ENCODE measurements at places on chromosomes 7 and 10.

- no peak for DNase-seq
Measured at GRCh38 chr7:10793995-10794775, 179.5 kb upstream of the PHF14 start.

- DNase-seq, result no peak
Measured at GRCh38 chr10:7111561-7111960, 299.3 kb downstream of the SFMBT2 start.

DNA sequence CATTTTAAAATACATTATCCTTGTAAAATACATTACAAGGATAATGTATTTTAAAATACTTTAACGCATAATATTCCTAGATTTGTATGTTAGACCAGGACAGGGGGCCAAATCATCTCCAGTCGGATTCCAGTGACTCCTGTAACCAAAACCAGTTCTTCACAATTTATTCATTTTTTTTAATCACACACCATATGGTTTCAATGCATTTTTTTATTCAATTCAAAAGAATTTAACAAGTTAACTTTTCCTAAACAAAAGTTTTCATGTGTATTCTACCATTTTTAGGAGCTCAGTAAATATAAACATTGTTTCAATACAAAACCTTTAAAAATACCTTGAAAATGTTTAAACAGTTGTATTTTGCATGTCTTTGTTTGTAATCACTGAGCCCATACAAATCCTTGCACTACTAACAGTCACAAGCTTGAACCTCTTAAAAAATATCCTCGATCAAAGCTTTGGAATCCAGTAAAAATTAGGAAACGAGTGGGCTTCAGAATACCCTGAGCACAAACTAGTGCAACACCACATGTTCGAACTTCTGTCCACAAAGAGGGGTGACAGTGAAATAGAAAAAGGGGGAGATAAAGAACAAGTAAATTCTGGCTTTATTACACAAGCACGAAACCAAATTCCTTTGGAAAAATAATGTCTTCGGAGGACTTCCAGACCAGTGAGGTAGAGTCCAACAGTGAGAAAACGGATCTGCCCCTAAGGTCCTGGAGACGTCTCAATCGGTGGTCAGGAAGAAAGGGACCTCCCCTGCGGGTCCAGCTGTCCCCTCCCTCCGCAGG lies 1.6 kb downstream of the CCDC71L start:
- no peak for DNase-seq

DNA sequence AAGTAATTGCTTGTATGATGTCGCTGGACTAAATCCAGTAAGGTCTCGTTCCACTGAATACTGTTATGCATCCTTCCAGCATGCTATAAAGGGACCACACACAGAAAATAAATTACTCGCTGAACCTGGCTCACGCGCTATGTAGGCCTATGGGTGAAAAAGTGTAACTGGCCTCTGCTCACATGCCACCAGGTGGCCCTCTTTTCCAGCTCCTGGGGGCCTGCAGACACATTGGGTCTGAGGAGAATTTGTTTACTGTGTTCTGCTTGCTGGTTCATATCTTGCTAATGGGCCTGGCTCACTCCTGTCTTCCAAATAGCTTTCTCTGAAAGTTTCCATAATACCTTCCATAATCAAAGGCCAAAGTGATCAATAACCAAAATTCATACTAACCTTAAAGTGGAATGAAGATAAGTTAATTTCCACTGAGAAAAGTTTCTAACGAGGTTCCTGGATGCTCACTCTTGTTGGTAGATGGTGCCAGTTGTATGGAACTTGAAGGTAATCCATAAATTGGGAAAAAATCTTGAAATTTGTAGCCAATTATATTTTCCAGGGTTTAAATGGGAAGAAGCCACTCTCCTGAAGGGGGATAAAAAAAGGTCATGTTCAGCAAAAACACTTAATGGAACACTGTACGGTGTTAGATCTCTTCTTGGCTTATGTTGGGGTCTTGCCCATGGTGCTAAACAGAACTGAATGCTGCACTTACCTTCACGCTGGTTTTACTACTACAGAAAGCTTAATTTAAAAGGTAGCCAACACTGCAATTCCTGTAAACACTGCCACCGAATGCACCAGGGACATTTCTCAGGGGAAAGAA lies 27.0 kb upstream of the ZPBP start:
- peak; percentile 60 for DNase-seq

- no peak for DNase-seq
Measured at GRCh38 chr7:94311515-94311914, 83.2 kb upstream of the COL1A2 start.

- DNase-seq, result no peak
Measured at GRCh38 chr10:127715782-127716378, 21.1 kb upstream of the FOXI2 start.

GRCh38 chr10:114678820-114679219 lies 20.7 kb upstream of the ABLIM1 start:
- no peak for DNase-seq

- DNase-seq, result no peak
Measured at GRCh38 chr7:89989454-89989853, 164.8 kb upstream of the STEAP1 start.

DNA sequence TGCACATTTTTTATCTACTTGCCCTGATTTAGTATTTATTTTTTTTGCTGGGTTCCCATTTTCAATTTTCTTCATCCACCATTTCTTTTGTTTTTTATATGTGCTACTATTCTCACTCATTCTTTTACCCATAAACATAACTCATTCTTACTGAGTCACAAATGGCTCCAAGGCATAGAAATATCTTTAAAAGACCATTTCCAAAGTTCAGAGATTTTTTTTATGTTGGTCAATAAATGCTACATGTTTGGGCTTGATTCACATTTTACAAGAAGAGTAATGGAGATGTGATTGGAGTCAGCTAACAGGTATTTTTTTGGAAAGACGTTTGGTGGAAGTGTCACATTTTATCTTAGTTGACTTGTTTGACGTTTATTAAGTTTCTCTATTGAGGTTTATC lies 1303.2 kb upstream of the LRRTM3 start:
- no peak for DNase-seq

DNA sequence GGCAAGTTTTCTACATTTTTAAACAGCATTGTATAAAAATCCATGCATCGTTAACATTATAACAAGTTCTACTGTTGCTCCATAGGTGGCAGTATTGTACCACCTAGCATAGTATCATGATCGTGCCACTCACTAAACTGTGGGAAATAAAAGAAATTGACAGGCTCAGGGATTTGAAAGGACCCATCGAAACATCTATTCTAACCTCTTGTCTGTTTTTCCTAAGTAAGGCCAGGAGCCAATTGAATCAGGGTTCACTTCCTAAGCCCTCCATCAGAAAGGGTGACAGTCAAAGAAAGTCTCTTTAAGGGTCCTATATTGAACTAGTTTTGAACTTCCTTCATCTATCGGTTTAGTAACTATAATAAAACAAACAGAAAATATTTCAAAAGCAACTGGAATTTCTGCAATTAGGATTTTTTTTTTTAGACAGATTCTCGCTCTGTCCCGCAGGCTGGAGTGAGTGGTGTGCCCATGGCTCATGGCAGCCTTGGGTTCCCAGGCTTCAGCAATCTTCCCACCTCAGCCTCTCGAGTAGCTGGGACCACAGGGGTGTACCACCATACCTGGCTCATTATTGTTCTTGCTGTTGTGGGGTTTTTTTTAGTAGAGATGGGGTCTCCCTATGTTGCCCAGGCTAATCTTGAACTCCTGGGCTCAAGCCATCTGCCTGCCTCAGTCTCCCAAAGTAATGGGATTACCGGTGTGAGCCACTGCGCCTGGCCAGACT lies 9.4 kb downstream of the HACD1 start:
- no peak for DNase-seq

DNA sequence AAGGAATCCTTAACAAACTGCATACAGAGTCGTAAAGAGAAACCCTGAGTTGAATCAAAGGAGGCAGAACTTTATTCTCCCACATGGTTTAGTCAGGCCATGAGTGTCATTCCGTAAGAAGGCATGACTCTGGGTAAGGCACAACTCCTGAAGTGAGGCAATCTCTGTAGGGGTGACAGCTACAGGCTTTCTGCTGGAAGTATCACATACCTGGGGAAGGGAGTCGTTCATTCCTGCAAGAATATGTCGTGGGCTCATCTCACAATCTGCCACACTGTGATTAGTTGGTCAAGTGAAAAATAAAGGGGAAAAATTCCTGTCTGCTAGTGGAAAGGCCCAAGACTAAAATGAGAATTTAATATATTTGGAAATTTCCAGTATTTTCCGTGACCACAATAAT lies 392.6 kb downstream of the POM121L12 start:
- no peak for DNase-seq

GRCh38 chr7:23863209-23863787 lies 153.3 kb downstream of the STK31 start:
- no peak for DNase-seq

GRCh38 chr10:122441961-122442360 lies 12.5 kb upstream of the ARMS2 start:
- no peak for DNase-seq

GRCh38 chr7:143455491-143455890 lies 12.2 kb downstream of the TAS2R60 start:
- DNase-seq, result no peak

- DNase-seq, result no peak
Measured at GRCh38 chr10:71912431-71912830, 51.8 kb upstream of the CHST3 start.

- DNase-seq, result peak; percentile 54
Measured at GRCh38 chr7:100407285-100408180, 21.0 kb downstream of the ZCWPW1 start.

GRCh38 chr7:100680576-100681271 lies 7.2 kb downstream of the GNB2 start:
- DNase-seq, result no peak

DNA sequence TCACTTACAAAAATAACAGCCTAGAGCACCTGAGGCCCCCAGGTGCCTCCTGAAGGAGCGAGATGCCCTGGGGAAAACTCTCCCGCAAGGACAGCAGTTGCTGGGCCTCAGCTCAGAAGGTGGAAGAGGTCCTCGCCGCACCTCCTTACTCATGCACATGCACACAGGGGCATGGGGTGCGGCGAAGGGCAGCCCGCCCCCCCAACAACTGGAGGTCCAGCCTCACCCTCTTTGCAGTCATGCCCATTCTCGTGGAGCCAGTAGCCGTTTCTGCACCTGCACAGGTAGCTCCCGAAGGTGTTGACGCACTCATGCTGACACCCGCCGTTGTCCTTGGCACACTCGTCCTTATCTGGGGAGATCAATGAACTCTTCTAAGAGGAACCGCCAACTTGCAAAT lies 19.9 kb upstream of the OPALIN start:
- no peak for DNase-seq

DNA sequence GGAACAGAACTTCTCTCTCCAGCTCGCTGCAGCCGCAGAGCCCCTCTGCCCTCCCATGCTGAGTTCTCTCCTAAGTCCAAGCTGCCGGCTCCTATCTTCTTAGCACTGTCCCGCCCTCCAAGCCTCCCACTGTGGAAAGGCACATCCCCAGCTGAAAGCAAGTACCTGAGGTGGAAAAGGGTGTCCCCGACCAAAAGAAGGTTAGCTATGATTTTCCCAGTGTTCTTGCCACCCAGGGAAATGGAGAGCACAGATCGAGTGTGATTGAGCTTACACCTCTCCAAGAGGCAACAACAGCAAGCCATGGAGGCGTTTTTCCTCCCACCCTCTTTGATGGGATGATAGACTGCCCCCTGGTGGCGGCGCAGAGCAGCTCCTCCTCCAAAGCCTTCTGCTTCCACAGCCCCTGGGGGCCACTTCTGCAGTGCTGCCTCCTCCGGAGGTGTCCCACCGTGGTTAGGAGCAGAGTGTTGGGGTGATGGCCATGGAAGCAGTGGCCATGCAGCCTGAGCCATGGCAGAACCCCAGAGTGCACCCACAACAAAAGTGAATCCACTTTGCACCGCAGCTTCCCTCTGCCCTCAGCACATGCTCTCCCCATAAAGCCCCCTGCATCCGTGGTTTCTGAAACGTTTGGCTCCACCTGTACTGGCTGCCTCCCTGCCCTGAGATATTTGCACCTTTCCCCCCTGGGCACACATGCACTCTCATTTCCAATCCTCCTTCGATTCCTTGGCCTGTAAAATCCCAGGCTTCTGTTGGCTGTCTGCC lies 143.1 kb upstream of the STK17A start:
- DNase-seq, result peak; percentile 71

DNA sequence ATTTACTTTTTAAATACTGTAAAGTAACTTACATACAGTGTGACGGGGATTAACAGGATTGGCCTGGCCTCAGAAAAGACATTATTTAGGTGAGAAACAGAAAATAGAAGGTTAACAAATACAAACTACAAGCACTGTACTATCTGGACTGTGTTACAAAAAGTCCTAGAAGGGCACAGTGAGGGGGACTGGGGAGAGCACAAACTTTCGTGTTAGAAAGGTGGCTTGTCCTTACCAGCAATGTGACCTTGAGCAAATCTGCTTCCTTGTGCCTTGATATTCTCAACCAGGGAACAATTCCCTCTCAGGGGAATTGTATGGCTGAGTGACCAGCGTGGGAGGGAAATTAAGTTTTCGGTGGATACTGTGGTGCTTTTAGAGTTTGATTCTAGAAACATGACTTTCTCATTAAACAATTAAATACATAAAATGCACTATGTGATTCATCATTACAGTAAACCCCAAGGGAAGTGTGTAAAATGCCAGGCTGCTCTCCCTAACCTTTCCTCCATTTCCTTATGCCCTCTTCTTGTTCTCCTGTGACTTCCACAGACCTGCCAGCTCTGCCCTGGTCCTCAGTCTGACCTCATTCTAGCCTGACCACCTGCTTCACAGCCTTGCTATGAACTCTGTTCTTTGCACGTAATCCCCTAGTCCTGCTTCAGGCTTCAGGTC lies 57.7 kb downstream of the OSBPL3 start:
- no peak for DNase-seq

- DNase-seq, result peak; percentile 47
Measured at GRCh38 chr10:97534746-97535367, 36.1 kb downstream of the UBTD1 start.

GRCh38 chr10:113648478-113648877 lies 15.4 kb downstream of the NRAP start:
- no peak for DNase-seq

DNA sequence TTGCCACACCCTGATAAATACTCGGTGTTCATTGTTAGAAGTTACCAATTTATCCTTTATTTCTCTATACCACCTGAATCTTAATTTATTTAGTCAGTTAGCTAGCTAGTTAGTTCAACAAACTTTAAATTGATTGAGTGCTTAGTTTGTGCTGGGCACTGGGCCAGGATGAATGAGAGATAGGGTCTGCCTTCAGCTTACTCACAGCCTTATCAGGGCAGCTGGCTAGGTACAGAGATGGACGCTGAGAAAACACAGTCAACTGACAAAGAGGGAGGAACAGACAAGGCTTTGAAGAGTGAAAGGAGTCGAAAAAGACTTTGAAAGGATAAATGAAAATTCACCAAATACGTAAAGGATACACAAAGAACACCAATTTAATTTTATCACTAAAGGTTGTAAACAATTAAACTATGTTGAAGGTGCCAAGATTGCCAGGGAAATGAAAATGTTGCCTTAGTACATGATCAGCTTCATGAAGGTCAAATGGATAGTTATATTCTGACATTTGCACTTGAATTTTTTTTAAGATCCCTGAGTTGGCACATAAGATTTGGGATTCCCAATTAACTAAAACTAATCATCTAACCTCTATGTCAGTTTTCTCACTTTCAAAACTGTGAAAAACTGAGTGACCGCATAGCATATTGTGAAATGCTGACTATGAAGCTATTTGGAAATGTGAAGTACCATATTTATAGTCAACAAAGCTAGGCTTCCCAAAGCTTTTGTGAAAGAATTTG lies 2.1 kb downstream of the CAV2 start:
- DNase-seq, result no peak

Data from activated naive CD4-positive, alpha-beta T cell treated with anti-CD3 and anti-CD28 coated beads, Interleukin-2, amount 10 ng/mL, durations not matched to agents 7 days and 5 days (primary cell).